Stimulated activated CD8-positive, alpha-beta memory T cell treated with anti-CD3 and anti-CD28 coated beads, Interleukin-15, amount 100 ng/mL, for 4 hours (primary cell): ENCODE measurements at places on chromosomes 6 and 20.

GRCh38 chr20:57301026-57301425 is 28.6 kb upstream of the SPO11 start:
- DNase-seq: no peak

- no peak for DNase-seq
These were observed 66.4 kb upstream of the THBS2 start for GRCh38 chr6:169320013-169320412.

- no peak for DNase-seq
These were observed 10.8 kb downstream of the SERAC1 start for GRCh38 chr6:158157064-158157764.

DNA sequence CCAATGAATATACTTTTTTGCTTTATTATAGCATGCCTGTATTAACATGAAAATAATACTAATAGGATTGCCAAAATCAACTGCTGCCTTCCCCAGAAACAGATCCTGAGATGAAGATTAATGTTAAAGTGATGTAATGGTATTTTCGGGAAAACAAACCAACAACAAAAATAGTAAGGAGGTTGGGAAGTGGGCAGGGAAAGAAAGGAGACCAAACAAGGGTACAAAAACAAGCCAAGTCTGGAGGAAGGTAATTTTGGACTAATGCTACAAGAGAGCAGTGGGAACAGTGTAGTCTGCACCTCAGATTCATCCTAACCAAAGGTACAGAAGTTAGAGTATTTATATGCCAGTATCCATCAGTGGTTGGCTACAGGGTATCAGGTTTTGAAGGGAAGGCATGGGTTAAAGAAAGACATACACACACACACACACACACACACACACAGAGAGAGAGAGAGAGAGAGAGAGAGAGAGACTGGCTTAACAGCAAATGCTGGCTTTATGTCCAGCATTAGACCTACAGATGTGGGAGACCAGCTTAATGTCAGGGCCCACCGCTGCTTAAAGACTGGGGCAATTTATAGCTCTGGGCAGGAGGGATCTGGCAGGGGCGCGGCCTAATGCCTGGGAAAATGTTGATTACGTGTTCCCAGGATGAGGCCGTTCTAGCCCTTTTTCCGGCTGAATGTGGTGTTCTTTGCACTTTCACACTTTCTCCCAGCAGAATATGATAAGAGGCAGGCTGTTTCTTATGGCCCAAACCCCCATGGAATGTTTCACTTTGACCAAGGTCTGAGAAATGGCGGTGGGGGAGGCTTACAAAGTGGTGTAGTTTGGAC is 3.8 kb upstream of the SLC17A1 start:
- DNase-seq: no peak

- no peak for DNase-seq
These were observed 16.5 kb downstream of the TNFAIP3 start for GRCh38 chr6:137883400-137884148.

DNA sequence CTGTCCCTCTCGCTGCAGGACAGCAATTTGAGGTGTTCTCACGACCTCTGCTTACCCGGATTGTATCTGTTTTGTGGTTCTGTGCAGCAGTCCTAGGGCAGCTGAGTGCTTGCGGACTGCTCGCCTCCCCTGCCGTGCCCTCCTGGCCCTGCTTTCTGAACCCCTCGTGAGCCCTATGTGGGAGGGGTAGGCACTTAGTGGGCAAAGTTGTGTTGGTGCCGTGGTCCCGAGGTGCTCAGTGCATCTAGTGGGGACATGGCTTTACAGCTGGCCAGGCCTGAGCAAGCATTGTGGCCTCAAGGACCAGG is 5.2 kb downstream of the TMEM181 start:
- no peak for DNase-seq

GRCh38 chr6:106448000-106448426 is 87.5 kb downstream of the CRYBG1 start:
- no peak for DNase-seq

GRCh38 chr20:15882553-15882952 is 690.7 kb downstream of the KIF16B start:
- no peak for DNase-seq

- DNase-seq: no peak
These were observed 9.2 kb downstream of the SCGN start for GRCh38 chr6:25661129-25661779.

- DNase-seq: no peak
These were observed 68.1 kb downstream of the IBTK start for GRCh38 chr6:82179415-82179814.

DNA sequence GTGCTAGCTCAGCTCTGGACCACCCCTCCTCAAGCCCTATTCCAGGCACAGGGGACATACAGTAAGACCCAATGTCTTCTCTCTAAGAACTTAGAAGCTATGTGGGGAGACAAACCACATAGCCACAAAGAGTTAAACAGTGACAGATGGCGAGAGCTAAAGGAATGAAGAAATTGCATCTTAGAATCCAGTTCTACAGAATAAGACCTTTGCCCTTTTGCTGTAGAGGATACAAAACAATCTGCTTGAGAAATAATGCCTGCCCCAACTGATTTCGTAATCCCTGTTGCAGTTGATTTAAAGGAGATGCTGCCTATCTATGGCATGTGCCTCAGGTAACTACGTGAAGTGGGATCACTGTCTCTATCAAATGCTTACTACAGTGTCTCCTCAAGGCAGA is 31.2 kb downstream of the TNFRSF21 start:
- DNase-seq: no peak

DNA sequence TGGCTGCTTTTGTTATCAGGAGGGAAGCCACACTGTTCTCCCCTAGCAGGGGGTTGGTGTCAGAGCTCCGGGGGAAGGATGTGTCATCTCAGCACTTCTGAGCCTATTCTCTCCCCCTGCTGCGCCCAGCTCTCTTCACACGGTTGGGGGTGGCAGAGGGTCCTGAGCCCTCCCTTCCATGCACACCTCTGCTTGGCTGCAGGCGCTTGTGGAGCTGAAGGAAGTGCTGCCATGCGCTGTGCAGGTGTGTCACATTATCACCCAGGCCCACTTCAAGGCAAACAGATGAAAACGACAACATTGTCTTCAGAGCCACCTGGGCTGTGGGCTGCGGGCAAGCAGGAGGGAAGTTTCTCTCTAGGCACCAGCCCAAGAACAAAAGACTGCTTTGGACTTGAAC is 263.4 kb downstream of the BMP7 start:
- no peak for DNase-seq

DNA sequence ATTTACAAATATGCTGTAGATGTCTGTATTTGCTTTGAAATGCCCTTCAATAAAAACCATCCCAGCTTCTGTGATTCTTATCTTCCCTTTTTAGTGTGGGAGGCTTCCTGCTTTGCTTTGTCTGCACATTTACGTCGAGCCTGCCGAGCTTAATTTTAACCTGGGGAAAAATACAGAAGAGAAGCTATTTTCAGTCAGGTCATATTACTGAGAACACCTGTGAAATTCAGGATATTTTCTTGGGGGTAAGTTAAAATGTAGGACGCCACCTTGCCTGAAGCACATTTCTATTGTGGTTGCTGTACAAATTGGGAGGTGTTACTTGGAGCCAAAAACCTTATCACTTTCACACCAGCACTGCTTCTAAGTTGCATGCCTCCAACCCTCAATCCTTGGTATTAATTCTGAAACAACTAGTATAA is 43.6 kb upstream of the FUCA2 start:
- DNase-seq: no peak

- DNase-seq: no peak
These were observed 106.3 kb upstream of the RIPOR2 start for GRCh38 chr6:25042036-25042521.

GRCh38 chr6:82646231-82646615 is 282.6 kb downstream of the TPBG start:
- DNase-seq: no peak

GRCh38 chr6:163146036-163146435 is 268.5 kb upstream of the QKI start:
- no peak for DNase-seq

DNA sequence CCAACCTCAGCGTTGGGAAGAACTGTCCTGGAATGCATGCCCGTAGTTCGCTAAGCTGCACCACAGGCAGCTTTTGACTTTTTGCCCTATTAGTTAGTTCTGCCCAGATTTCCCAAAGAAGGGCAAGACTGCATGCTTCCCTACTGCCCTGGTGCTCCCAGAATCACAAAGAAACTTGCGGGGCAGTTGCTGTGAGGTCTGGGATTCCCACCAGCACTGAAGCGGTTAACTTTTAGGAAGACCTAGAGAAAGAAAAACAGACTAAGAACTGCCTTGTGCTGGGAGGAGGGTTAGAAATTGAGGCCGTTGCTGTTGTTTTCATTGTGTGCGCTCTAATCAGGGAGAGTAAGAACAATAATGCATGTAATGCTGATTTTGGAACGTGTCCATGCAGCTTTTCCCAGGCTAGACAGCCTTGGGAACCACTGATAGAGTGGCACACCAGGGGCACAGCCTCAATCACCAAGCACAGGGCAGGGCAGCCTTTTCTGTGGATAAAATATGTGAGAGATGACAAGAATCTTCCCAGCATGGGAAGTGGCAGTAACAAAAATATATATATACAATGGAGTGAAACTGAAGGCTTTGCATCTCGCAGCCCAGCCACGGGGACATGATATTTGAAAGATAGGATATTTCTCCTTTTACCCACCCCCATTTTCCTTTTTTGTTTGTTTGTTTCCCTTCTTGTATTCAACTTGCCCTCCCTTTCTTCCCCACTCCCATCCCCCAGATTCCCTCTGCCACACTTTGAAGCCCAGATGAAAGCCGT is 137.7 kb upstream of the HEY2 start:
- DNase-seq: no peak

DNA sequence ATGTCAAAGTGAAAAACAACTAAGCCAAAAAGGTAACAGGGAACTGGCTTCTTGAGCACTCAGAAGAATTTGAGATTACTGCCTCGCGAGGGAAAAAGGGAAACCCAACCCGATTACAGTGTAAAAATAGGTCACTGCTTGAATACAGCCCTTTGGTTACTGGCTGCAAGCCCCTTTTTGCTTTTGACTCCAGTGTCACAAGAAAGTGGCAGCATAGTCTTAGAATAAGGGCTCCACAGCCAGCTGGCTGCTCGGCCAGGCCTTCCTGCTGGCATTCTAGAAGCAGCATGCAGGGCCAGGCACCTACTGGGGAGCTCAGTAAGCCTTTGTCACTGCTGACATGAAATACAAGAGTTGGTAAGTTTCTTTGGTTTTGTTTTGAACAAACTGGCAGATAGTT is 83.0 kb downstream of the ZHX3 start:
- DNase-seq: no peak

DNA sequence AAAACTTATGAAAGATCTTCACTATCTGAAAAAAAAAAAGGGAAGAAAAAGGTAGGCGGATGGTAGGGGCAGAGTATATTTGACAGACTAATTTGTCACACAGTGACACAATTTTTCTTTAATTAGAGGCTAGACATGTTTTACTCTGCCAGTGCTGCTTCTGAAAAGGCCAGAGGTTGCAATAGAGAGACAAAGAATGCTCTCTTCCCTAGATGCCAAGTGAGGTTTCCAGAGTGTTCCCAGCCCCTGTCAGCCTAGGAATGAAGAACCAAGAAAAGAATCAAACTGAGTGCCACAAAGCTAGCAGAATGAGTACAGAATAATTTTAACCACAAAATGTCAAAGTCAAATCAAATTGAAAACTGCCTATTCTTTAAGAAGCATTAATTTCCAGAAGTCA is 13.0 kb downstream of the PNISR start:
- DNase-seq: no peak

- DNase-seq: no peak
These were observed 221.4 kb downstream of the CDKAL1 start for GRCh38 chr6:20755631-20756030.

DNA sequence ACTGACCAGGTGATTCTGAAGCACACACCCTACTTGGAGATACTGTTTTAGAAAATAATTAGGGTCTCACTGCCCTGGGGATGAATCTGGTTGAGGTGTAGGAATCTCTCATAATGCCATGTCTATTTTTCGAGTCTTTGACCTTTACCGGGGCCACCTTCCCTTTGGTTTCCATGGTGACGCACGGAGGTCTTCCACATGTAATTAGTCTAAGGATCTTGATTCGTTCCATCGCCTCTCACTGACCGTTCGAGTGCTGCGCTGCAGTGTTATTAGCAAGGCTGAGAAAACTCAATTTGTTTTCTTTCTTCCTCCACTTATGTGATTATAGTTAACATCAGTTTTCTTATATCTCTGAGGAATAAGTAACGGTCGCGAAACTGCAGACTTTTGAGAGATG is 144.3 kb upstream of the SPACA1 start:
- no peak for DNase-seq

DNA sequence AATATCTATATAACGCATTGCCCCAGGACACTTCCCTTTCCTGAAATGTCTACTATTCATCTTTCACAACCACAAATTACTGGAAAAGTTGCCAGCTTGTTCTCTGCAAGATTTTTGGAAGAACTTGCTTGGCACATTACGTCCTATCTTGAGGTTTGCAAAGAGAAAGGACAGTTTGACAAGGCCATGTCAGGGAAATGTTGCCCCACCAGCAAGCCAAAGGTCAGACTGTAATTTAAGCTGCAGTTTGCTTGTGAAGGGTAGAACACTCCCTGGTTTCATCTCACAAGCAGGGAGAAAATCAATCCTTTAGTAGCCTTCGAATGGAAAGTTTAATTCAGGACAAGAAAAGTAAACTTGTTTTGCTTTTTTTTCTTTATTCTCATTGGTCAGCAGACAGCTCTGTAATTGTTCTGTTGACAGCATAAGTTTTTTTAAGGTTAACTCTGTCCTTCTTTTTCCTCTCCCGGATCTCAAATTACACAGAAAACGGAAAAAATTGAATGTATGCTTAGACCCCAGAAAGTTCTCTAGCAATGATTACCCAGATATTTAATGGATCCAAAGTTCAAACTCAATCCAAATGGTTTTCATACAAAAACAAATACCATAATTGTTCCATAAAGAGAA is 541.8 kb upstream of the NRSN1 start:
- DNase-seq: no peak

DNA sequence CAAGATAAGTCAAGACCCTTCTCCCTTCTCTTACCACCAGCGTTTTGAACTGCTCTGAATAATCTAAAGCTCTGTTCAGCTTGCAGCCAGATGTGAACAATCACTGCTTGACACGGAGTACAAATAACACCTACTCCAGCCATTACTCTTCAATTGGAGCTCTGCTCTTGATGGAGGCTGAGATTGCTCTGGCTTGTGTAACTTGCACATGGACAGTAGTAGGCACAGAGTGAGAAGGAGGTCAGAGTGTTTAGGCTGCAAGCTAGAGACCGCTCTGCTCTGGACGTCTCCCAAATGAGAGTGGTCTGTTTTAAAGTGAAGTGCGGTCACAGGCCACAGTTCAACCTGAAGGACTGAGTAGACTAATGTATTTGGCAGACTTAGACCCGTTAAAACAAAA is 158.3 kb downstream of the HDGFL1 start:
- no peak for DNase-seq

- DNase-seq: no peak
These were observed 218.3 kb upstream of the STXBP5 start for GRCh38 chr6:146985966-146986365.

- no peak for DNase-seq
These were observed 439.7 kb downstream of the RFPL4B start for GRCh38 chr6:112786801-112787200.

- DNase-seq: no peak
These were observed 15.9 kb downstream of the ADRM1 start for GRCh38 chr20:62318400-62319345.
